AG20443 (cell line): ENCODE measurements at places on chromosomes 2 and 18.
A peak's percentile ranks its signal among the peaks of the same experiment; 100 is the strongest.

- DNase-seq: no peak
Observed at GRCh38 chr2:24104906-24105305, 18.2 kb downstream of the PFN4 start.

GRCh38 chr2:170576296-170576695, 138.8 kb upstream of the SP5 start:
- no peak for DNase-seq

DNA sequence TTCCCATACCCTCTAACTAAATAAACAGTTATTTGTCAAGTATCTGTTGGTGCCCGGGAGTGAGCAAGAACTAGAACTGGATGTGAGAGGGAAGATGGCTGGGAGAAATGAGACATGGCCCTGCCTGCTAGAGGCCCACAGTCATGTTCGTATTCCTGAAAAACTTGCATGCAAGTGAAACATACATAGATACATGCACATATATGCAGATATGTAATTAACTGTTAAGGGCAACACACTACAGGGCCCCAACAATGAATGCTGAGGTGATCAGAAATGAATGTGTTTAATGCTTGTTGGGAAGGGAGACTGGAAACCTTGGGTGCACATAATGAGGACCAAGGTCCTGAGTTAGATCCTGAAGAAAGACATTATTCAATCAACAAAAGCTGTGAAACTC, 49.8 kb downstream of the ADD2 start:
- DNase-seq: no peak

DNA sequence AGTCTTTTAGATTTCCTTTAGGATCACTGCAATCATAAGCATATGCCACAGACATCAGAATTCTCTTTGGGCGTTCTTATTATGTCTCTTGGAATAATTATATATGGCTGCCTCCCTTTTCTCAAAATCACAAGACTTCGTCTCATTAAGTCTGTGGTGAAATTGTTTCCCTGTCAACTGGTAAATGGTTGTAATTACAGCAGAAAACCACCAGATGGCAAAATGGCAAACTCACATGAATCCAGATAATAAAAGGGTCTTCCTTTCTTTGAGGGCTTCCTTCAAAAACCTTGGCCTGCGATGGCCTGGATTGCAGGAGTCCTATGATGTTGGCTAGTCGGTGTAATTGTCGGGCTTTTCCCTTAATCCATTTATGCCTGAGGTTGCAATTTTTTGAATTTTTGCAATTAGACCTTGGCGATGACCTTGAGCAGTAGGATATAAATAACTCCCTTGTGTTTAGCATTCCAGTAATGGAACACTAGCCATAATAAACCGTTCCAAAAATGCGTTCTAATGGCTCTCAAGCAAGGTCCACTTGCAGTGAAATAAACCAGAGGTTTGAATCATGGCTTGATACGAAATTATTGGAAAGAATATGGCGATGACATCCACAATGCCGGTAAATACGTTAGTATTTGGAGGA, 656.4 kb downstream of the MBD2 start:
- peak; percentile 40 for DNase-seq

DNA sequence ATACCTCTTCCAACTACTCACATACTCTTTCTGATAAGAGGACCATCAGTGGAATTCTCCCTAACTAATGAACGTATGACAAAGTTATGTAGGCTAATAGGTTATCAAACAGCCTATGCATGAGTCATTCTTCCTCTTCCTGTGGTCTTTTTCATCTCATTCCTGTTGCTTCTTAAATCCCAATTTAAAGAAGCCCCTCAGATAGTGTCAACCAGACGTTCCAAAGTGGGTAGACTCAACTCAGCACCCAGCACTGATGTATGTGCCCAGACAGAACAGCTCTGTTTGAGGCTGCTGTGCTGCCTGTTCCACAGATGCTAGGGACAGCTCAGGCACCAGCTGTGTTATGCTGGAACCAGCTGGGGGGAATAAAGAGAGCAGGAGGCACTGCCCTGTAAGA, 52.6 kb downstream of the CXCR4 start:
- DNase-seq: no peak

GRCh38 chr2:64989982-64990614, 899 bp downstream of the SLC1A4 start:
- peak; percentile 30 for DNase-seq

- peak; percentile 95 for DNase-seq
Observed at GRCh38 chr18:811892-812375, at the start of gene YES1. Gene YES1, minus strand, starts transcription at chr18:812242. Its CDS starts 55,415 bp downstream, at chr18:756827.

DNA sequence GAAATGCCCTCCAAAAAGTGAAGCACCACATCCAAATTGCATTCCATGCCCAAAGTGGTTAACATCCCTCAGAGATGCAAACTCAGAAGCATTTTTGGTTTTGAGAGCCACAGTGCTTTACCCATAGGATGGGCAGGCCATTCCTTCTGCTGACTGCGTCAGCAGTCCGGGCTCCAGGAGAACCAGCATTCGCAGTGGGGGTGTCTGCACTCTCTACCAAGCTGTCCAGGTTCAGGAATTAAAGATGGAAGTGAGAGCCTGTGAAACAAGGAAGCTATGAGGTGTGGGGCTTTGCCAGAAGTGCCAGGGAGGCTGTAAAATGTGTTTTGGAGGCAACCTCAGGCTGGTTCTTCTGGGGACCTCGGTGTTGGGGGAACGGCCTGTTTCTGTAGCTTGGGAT, 205.7 kb downstream of the AGAP1 start:
- no peak for DNase-seq

- DNase-seq: no peak
Observed at GRCh38 chr18:48310999-48311398, 98.2 kb downstream of the ZBTB7C start.

DNA sequence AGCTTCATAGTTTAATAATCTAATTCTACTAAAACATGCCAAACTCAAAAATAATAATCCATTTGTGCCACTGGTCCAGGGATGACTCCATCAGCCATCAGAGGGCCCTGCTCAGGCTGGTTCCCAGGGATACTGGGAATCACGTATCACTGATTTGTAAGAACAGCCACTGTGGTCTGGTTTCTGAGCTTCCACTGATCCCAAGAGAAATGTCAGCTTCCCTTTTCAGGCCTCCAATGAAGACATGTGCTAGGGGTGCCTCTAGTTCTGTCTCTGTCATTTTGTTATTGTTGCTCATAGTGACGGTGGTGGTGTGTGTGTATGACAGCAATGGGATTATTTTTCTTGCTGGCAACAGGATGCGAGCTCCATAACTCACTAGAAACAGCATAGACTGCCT, 83.2 kb downstream of the CELF4 start:
- DNase-seq: no peak

DNA sequence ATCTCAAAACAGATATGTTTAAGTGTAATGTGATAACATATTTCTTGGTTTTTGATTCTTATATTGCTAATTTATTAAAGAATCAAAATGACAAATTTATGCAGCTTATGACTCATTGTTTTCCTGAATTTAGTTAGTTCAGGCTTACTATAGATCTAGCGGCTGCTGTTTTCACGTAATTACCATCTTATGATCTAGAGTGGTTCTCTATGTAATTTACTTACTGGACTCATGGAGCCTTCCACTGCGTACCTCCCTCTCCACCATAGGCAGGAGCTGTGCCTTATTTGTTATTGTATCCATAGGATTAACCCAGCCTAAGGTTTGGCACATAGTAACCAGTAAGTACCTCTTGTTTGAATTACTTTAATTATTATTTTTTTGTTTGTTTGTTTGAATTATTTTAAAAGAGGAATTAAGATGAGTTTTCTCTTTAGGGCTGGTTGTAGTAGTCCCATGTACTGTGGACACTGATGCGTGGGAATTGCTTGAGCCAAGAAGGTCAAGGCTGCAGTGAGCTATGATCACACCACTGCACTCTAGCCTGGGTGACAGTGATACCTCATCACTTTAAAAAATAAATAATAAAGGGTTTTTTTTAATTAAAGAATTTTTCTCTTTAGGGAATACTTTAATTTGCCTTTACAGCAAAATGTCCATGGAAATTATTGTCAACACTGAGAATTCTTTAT, 165.5 kb downstream of the PHLPP1 start:
- DNase-seq: no peak

DNA sequence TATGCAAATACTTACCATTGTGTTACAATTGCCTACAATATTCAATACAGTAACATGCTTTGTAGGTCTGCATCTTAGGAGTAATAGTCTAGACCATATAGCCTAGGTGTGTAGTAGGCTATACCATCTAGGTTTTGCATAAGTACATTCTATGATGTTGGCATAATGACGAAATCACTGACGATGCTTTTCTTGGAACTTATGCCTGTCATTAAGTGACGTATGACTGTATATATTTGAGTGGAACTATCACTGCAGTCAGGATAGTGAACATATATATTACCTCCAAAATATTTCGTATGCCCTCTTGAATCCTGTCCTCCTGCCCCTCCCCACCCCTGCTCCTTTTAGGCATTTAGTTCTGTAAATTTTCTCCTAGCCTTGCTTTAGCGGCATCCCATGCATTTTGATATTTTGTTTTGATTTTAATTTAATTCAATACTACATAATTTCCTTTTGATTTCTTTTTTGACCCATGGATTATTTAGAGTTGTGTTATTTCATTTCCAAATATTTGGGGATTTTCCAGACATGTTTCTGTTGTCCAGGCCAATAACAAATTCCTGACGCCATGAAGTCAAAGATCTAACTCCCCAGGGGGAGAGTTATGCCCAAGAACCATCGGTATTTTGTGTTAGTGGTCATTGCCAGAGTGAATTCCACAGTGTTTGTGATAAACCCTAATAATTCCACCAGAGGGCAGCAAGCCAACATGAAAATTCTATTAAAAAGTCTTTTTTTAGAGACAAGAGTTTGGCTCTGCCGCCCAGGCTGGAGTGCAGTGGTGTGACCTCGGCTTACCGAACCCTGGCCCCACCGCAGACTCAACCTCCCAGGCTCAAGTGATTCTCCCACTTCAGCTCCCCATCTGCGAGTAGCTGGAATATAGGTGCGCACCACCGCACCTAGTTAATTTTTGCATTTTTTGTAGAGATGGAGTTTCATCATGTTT, 24.2 kb upstream of the CASP8 start:
- peak; percentile 74 for DNase-seq

DNA sequence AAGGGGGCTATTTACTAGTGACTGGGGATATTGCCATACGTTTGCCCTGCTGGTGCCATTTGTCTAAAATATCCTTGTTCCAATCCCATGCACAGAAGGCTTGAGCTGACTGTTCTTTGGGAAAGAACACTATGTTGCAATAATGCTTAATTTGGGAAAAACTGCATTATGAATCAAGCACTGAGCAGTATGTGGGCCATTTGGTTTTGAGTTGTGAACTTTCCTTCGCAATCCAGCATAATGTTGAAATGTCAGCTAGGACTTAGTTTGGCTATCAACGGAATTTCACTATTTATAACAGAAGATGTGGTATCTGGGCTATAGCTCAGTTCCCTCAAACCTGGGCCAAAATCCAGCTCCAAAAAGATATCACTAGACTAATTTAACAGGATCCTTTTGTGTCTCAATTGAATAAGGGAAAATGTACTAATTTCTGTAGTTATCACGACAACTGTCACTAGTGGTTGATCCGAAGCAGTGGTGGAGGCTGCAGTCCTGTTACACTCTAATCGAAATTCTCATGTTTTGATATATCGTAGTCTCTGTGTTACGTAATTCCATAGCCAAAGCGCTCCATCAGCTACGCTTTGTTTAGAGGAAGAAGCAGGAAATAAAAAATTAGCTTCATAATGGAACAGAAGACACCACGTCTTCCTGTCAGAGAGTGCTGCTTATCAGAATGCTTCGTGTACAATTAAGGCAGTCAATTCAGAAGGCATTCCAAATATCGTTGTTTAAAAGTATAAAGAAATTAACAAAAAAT, 686.8 kb upstream of the SALL3 start:
- no peak for DNase-seq

DNA sequence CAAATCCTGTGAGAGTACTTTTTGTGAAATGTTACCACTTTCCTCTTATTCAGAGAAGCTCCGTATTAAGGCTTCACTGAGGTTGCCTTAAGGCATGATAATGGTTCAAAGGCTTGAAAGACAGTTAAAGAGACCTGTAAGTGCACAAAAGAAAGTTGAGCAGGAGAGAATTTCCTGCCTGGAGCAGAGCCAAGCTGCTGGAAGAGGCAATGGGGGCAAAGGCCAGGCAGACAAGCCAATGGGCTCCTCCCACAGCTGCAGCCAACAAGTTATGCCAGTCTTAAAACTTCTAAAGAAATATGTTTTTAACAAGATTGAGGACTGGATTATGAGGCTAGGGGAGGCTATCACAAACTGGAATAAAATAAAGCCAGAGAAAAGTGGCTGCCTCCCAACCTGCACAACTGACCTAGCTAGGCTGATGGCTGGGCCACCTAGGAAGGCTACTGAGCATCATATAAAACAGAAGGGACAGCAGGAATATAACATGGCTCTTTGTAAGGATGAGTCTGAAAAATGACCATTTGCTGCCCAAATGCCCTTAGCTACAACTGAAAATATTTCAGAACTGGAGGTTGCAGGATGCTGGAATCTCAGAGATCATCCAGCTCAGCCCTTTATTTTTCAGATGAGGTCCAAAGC, 2.1 kb downstream of the IL1B start:
- DNase-seq: no peak

GRCh38 chr2:193276988-193277387, 1082.3 kb upstream of the TMEFF2 start:
- DNase-seq: no peak

GRCh38 chr2:41475959-41476358, 571.9 kb upstream of the PKDCC start:
- no peak for DNase-seq

DNA sequence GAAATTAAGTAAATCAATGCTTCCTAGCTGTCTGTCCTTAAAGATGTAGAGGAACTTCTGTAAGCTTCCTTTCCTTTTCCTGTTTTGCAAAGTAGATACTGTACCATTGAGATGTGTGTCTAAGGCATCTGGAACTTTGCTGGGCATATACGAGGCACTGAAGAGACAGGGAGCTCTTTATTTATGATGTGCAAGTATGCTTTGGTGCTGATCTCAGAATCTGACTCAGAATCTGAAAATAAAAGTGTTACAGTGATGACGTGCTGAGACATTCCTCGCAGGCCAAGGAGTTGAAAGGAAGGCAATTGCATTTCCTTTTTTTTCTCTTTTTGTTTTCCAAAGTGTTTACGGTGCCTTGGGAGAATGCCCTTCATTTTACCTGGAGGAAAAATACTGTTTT, 230.9 kb upstream of the RGPD4 start:
- peak; percentile 63 for DNase-seq

DNA sequence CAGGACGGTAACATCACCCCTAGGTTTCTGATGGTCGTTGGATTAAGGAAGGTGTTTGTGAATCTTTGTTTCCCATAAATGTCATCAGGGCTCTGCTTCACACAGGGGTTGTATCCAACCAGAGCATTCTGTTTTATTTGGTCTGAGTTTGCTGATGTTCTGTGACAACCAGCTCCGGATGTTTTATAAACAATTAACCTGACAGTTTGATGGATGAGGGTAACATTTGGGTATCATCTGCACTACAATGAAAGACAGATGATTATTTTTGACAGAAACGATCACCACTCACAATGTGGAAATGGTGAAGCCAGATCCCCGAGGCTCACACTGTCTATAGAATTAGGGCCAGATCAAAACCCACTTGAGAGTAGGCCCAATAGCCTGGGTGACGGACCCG, 107.1 kb downstream of the CDC42EP3 start:
- no peak for DNase-seq
